ENCODE measurements at places on chromosomes 2 and 18. TPM values are rescaled to one million over a fixed set of nuclear protein-coding genes. Genes with fewer than 3 reads are reported as not detected.

Gene LRRTM4
- total RNA-seq: 0.69 TPM

DNA sequence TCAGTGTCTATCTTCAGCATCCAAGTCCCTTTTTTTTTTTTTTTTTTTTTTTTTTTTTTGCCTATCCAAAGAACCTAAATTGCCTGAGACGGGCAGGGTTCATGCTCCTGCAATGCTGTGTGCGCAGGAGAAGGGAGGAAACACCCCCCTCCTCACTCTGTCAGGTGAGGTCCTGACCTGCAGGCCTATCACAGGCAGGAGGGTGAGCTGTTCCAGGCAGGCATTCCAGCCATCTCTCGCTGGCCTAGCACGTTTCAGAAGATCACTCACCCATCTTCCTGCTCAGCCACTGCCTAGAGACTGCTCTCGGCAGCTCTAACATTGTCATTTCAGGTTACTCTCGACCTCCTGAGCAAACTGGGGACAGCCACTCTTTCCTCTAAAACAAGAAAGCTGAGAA, 48.4 kb upstream of the LAPTM4A start:
- no peak for DNase-seq

Gene UGT1A8
- not detected for total RNA-seq

DNA sequence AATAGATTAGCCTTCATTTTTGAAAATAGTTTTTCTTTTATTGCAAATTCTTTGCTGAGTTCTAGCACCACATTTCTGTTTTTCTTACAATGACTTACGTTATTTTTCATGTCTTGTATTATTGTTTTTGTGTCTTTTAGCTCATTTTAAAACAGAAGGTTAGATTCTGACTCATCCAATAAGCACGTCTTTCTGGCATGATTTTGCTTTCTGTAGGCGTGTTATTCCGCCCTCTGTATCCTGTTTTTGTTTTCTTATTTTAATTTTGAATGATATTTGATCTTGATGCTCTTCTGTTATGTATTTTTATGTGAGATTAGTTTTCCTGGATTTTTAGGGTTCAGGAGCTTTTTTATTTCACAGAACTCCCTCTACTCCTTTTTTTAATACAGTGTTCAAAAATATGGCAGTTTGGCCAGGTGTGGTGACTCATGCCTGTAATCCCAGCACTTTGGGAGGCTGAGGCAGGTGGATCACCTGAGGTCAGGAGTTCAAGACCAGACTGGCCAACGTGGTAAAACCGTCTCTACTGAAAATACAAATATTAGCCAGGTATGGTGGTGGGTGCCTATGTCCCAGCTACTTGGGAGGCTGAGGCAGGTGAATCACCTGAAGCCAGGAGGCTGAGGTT, 145.0 kb downstream of the CLIP4 start:
- no peak for DNase-seq

Data from left ventricle myocardium superior (tissue), 1 donor.